Fibroblast of skin of right biceps (primary cell): ENCODE measurements at places on chromosomes 6 and 20.

DNA sequence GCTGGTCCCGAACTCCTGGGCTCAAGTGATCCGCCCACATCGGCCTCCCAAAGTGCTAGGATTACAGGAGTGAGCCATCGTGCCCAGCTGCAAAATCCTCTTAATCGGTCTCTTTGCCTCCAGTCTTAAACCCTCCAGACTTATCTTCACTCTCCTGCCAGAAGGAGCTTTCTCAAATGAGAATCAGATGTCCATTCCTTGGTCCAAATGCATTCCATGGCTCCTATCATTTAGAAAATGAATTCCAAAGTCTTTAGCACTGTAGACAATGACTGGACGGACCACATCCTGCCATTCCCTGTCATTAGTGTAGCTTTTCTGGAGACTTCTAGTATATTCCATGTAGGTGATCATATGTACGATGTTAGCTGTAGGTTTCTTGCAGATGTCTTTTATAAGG is 141.9 kb downstream of the ID4 start:
- DNase-seq: no peak

DNA sequence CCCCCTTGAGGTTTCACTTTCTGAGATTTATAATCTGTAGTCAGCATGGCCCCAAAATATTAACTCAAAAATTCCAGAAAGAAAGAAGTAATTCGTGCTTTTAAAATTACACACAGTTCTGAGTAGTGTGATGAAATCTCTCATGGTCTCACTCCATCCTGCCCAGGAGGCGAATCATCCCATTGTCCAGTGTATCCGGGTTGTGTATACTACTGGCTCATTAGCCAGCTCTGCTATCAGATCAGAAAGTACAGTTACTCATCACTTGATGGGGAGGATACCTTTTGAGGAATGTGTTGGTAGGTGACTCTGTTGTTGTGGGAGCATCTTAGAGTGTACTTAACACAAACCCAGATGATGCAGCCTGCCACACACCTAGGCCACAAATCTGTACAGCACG is 65.2 kb downstream of the CDC5L start:
- DNase-seq: peak; percentile 85

- peak; percentile 46 for DNase-seq
Measured at GRCh38 chr20:59518881-59519706, 85.2 kb upstream of the PHACTR3 start.

DNA sequence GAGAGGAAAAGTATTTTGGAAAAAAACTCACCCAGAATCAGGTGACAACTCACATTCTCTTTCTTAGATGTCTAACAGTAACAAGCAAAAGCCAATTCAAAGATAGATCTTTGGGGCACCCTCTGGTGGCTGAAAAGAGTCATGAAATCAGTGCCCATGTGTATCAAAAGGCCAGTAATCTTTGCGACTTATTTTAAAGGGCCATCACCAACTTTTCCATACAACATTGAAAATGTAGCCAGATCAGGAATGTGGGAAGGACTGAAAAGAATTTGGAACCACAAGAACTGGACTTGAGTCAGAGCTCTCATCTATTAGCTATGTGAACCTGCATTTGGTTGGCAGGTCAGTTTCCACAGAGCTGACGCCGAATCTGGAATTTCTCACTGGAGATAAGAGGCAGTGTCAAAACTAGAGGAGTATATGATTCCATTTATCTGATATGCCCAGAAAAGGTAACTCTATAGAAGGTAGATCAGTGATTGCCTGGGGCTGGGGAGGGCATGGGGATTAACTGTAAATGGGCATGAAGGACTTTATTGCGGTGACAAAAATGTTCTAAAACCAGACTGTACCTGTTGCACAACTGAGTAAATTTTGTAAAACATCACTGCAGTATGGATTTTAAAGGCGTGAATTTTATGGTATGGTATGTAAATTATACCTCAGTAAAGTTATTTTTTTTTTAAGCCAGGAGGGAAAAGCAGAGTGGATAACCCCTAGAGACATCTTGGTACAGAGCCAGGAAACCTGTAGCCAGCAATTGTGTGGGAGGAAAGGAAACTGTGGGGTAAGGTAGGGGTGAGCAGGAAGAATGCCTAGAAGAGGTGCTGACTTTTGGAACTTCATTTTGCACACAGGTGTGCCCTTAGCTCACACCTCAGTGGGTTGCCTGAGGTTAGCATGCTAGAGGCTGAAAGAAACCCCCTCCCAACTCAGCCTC is 117.1 kb upstream of the ASF1A start:
- DNase-seq: peak; percentile 79

DNA sequence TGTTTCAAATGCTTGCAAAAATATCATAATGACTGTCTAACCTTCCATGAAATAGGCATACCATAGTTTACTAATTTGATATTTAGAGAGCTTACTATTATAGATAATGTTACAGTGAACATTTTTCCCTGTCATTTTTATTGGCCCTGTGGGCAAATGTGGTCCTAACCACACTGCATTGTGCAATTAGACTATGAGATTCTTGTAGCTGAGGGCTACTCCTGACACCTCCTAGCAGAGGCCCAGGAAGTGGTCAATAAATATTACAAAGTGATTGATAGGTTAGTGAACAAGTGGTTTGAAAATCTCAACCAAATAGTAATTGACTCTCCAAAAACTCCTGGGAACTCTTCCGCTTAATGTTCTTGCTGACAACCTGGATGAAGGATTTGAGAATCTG is 160.5 kb upstream of the KCNG1 start:
- no peak for DNase-seq

DNA sequence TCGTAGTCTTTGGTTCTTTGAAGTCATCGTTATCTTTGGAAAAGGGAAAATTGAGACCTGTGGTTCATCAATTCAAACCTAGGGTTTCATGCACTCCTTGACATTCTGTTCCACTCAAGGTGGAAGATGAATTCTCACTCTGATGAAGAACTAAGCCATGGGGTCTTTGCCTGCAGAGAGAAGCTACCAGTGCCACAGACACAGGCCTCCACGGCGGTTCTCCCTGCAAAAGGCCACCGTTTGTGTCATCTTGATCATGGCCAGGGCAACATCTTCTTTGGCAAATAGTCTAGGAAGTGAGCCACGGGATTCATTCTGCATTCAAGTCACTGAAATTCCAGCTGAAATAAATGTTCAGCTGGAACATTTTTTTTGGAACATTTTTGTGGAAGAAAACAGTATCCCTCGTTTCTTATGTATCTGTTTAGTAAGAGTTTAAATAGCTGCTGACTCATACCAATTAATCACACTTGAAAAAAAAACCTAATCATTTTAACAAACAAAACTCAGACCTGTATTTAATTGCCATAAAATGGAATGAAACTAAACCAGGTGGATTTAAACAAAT is 206.0 kb upstream of the FOXQ1 start:
- no peak for DNase-seq

DNA sequence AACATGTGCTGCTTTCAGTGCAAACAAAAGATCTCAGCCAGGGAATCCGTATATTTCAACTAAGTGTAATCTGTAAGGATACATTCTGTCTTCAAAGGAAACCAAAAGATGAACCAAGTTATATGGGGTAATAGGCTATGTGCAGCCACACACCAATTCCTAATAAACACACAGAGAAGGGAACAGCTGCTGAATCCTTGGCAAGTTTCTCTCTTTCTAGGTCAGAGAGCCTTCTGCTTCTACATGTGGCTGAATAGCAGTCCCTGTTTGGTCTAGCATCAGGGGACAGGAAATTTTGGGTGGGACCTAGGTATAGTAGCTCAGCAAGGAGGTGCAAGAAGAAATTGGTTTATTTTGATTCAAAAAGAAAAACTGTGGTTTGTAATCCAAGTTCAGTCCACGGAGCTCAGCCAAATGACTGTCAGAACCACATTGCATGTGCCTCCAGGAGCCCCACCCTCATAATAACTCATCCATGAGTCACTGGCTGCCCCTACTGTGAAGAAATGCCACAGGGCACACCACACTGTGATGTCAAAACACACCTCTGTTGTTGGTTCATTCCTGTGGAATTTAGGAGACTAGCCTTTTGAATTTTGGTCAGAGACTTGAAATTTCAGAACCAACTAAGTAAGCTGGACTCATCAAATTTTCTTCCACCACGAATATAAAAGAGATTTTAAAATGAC is 21.1 kb downstream of the SPTLC3 start:
- peak; percentile 94 for DNase-seq

DNA sequence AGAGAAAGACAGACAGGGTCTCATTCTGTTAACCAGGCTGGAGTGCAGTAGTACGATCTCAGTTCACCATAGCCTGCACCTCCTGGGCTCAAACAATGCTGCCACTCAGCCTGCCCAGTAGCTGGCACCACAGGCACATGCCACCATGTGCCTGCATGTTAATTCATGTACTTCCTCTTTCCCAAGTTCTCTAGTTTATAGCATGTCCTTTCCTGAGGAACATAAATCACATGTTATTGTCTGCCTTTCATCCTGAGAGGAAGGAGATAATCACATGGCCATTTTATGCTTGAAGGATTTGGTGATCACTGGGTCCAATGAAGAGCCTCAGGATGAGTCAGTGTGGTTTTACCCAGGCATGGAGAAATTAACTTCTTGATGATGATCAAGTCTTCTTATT is 47.9 kb downstream of the COL11A2 start:
- DNase-seq: peak; percentile 13

- no peak for DNase-seq
Measured at GRCh38 chr6:145801021-145801420, 13.6 kb downstream of the FBXO30 start.

GRCh38 chr6:143971482-143972205 is 36.4 kb downstream of the PLAGL1 start:
- DNase-seq: no peak

GRCh38 chr6:39347906-39348585 is 25.5 kb upstream of the KCNK16 start:
- DNase-seq: peak; percentile 47

- peak; percentile 74 for DNase-seq
Measured at GRCh38 chr6:5998711-5999687, 7.7 kb downstream of the NRN1 start.

- no peak for DNase-seq
Measured at GRCh38 chr6:142855893-142856623, 88.9 kb downstream of the HIVEP2 start.

DNA sequence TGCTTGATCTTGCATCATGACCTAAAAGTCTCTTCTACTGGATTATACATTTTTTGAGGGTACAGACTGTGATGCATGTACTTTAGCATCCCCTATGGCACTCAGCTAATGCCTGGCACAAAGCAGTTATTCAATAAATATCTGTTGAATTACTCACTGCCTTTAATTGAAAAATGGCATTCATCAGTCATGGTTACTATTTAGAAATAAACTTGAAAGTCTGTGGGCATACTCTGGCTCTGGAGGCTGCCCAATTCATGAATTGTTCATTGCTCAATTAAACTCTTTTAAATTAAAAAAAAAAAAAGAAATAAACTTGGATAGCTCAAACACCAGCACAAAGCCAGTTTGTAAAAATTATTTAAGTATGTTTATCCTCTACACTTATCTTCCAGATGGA is 40.0 kb downstream of the HEBP2 start:
- no peak for DNase-seq

GRCh38 chr6:46440641-46441040 is 50.6 kb downstream of the RCAN2 start:
- DNase-seq: no peak

- no peak for DNase-seq
Measured at GRCh38 chr20:2246069-2246491, 49.7 kb upstream of the TGM3 start.

DNA sequence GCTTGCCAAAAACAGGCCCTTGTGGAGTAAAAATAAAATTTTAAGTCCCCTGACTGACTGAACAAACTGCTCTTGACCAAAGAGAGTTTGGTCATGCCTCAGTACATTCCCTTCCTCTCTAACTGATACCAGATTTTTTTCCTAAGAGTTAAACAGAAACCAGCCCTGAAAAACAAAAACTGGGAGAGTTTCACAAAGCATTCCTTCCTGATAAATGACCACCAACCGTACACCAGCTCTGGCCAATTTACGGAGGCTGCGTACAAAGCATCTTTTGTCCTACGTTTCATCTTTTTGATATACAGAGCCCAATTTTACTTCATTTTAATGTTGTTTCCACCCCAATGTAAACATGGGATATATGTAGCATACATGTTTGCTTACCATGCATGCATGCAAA is 477.4 kb upstream of the HTR1E start:
- no peak for DNase-seq
